Pericardium fibroblast (primary cell): ENCODE measurements at places on chromosomes 11 and 22. TPM values are rescaled to one million over a fixed set of nuclear protein-coding genes. Genes with fewer than 3 reads are reported as not detected.

OR10D3 gene
- total RNA-seq, result not detected in 2 replicates

PSMA1 gene
- 122 and 124 TPM in 2 replicates for total RNA-seq

NPAS4 gene
- total RNA-seq, result under 0.01 TPM in 1 of 2 replicates, not detected in the other

APOC3 gene
- total RNA-seq, result not detected in 2 replicates

ANKK1 gene
- total RNA-seq, result 0.12 TPM in 1 of 2 replicates, not detected in the other

MRGPRX3 gene
- total RNA-seq, result not detected in 2 replicates

PLA2G3 gene
- 0.09 TPM in 1 of 2 replicates, not detected in the other for total RNA-seq

RFPL3 gene
- not detected in 2 replicates for total RNA-seq

MTMR2 gene
- total RNA-seq, result 16.9 and 20.7 TPM in 2 replicates

KLHDC7B gene
- total RNA-seq, result 1.8 and 2.4 TPM in 2 replicates

C11orf21 gene
- not detected in 2 replicates for total RNA-seq

FDX1 gene
- 8.9 and 9.0 TPM in 2 replicates for total RNA-seq

OAF gene
- total RNA-seq, result 79.8 and 94.4 TPM in 2 replicates

GLB1L2 gene
- total RNA-seq, result 0.51 and 0.70 TPM in 2 replicates

TMEM151A gene
- total RNA-seq, result 0.34 and 5.6 TPM in 2 replicates
